ENCODE measurements at places on chromosomes 13 and 19.

DNA sequence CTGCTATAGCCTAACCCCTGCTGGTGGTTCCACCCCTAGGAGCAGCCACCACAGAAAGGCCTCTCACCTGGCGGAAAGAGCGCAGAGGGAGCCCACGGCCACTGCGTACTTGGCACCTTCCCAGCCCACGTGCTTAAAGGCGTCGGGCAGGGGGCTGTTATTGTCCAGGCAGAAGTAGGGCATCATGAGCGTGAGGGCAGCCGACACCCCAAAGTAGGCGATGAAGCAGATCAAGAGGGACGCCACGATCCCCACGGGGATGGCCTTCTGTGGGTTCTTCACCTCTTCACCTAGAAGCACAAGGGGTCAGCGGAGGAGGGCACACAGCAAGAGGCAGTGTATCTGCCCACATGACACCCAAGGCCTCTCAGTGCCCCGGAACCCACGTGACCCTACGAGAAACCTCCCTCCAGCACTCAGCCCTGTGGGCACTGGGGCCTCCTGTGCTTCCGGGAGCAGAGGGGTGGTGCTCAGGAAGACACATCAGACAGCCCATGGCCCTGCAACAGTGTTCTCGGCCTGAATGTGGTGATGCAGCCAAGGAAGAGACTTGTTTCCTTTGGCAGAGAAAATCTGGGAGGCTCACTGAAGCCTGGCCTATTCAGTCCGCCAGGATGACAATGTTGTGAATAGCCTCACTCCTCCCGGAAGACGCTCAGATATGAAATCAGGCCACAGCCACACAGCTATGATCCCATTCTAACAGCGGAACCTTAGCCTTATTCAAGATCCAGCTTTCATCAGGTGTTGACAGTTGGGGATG, 72.1 kb downstream of the SLC7A1 start:
- no peak for DNase-seq

DNA sequence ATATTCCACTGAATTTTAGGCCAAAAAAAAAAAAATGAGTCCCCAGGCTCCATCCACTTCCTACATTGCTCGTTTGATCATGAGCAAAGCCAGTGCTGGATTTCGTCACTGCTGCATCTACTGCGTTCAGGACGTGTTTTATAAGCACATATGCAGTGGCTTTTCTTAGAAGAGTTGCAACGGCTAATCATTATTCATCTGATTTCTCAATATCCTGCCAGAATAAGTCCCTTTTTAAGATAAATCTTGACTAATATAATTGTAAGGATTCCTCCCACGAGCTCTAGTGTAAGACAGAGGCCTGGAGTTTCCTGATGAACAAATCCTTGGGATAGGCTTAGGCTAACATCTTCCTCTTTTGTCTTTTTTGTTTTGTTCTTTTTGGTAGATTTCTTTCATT, 19.5 kb downstream of the FAM124A start:
- DNase-seq: no peak

GRCh38 chr13:67932991-67933390, 702.9 kb upstream of the PCDH9 start:
- no peak for DNase-seq

- no peak for DNase-seq
Measured at GRCh38 chr19:48480558-48481500, 11.7 kb downstream of the CYTH2 start.

DNA sequence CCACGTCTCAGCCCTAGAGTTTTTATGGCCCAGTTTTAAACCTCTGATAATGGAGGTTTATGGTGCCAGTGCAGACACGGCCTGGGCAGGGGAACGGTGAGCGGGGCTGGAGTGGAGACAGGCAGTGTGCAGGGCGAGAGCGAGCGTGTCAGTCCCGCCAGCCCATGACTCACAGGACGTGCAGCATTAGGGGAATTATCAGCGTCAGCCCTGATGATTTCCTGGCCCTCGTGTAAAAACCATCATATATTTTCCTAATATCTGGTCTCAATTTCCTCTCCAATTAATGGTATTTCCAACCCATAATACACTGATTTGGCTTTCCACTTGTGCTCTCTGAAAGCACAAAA, 104.6 kb upstream of the VSTM2B start:
- no peak for DNase-seq

DNA sequence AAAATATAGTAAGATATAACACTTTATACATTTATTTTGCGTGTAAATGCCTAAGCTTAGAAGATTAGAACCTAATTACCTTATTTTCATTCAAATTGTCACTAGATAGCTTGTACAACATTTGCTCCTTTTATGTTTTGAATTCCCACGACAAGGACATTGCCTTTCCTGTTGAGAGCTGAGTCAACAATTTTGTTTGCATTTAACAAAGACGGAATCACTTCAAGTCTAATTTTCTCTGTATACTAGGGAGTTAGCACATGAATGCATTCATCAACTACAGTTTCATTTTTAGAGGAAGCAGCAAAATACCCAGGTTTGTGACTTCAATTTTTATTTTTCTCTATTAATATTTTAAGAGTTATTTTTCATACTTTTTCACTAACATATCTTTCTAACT, 48.7 kb upstream of the PCCA start:
- DNase-seq: no peak
